ENCODE measurements at places on chromosomes 7 and 10.

GRCh38 chr10:3213208-3213607 is 40.6 kb upstream of the PITRM1 start:
- DNase-seq = no peak

DNA sequence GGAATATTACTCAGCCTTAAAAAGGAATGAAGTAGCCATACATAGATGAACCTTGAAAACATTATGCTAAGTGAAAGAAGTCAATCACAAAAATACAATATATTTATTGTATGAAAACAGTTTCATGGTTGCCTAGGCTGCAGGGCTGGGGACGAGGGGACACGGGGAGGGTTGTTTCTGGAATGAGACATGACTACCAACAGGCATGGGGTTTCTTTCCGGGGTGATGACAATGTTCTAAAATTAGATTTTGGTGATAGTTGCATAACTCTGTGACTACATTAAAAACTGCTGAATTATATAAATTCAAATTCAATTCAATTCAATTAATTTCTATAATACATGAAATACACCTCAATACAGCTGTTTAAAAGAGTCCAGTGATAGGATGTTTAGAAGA is 88.0 kb downstream of the ARHGAP22 start:
- no peak for DNase-seq

DNA sequence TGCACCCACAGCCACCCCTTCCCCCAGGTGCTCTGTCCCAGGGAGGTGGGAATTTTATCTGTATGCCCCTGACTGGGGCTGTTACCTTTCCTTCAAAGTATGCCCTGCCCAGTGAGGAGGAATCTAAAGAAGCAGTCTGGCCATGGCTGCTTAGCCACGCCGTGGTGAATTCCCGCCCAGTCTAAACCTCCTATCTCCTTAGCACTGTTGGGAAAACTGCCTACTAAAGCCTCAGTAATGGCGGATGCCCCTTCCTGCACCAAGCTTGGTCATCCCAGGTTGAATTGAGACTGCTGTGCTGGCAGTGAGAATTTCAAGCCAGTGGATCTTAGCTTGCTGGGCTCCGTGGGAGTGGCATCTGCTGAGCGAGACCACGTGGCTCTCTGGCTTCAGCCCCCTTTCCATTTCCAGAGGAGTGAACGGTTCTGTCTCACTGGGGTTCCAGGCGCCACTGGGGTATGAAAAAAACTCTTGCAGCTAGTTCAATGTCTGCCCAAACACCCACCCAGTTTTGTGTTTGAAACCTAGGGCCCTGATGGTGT is 87.2 kb downstream of the ABCC2 start:
- no peak for DNase-seq

DNA sequence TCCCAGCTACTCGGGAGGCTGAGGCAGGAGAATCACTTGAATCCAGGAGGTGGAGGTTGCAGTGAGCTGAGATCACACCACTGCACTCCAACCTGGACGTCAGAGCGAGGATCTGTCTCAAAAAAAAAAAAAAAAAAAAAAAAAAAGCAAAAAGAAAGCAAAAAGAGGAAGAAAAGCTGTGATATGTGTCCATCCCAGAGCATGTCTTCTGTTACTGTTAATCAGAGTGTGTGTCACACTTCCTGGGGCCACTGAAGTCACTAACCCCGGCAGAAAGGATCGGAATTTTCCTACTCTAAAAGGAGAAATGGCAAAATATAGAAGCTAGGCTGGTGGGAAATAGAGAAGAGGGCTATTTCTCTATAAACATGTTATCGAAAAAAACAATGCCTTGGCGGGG is 11.9 kb downstream of the PIK3AP1 start:
- DNase-seq = peak; percentile 14

- DNase-seq = no peak
These were observed 51.9 kb upstream of the A1CF start for GRCh38 chr10:50937230-50937907.

GRCh38 chr7:155198901-155199845 is 98.5 kb upstream of the INSIG1 start:
- DNase-seq = no peak

GRCh38 chr10:98308669-98309365 is 40.8 kb upstream of the LOXL4 start:
- no peak for DNase-seq

- DNase-seq = no peak
These were observed 195.7 kb downstream of the THSD7A start for GRCh38 chr7:11636274-11636673.

DNA sequence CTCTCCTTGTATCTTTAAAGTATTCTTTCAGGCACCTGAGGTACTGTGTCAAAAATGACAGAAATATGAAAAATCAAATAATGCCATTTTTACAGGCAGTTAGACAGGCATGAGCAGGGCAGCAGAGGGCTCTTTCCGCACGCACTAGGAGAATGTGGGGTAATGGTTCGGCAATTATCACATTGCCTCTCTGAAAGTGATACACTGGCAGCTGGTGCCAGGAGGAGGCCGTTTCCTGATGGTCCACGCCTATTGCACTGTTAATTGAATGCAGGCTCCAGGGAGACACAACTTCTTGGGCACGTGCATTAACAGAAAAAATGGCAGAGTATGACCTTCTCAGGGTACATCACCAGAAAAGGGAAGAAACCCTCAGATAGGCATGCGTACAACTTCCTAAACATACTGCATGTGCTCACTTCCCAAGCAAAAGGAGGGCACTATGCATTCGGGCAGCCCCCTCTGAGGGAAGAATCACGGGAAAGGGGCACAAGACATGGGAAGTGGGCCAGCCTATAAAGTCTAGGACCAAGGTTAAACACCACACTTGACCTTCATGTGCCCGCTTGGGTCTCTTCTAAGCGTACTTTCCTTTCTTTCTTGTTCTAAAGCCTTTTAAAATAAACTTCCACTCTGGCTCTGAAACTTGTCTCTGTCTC is 161.7 kb downstream of the TNS3 start:
- DNase-seq = no peak

- no peak for DNase-seq
These were observed 10.4 kb upstream of the NACAD start for GRCh38 chr7:45098983-45099839.

- no peak for DNase-seq
These were observed 119.1 kb downstream of the CNOT4 start for GRCh38 chr7:135390829-135391228.

All from CD4-positive, alpha-beta T cell treated with Interleukin-21 for 1 hour (primary cell).